OCI-LY7 (cell line): ENCODE measurements at places on chromosomes 11 and 22.

GRCh38 chr11:78150754-78151153 lies 11.3 kb upstream of the ALG8 start:
- DNase-seq = no peak

DNA sequence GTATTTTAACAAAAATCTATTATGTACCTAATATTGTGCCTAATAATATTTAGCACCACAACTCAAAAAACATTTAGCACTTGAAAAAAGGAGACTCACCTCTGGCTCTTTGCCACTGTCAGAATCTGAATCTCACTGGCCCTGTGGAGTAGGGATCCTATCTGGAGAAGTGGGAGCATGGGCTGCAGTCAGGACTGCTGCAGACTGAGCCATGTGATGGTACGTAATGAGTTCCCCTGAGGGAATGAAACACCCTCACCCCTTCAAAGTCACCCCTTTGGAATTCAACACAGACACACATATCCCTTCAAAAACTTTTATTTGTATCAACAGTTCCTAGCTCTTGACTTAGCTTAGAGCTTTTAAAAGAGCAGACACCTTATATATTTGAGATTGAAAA lies 6.5 kb downstream of the PTPMT1 start:
- no peak for DNase-seq

DNA sequence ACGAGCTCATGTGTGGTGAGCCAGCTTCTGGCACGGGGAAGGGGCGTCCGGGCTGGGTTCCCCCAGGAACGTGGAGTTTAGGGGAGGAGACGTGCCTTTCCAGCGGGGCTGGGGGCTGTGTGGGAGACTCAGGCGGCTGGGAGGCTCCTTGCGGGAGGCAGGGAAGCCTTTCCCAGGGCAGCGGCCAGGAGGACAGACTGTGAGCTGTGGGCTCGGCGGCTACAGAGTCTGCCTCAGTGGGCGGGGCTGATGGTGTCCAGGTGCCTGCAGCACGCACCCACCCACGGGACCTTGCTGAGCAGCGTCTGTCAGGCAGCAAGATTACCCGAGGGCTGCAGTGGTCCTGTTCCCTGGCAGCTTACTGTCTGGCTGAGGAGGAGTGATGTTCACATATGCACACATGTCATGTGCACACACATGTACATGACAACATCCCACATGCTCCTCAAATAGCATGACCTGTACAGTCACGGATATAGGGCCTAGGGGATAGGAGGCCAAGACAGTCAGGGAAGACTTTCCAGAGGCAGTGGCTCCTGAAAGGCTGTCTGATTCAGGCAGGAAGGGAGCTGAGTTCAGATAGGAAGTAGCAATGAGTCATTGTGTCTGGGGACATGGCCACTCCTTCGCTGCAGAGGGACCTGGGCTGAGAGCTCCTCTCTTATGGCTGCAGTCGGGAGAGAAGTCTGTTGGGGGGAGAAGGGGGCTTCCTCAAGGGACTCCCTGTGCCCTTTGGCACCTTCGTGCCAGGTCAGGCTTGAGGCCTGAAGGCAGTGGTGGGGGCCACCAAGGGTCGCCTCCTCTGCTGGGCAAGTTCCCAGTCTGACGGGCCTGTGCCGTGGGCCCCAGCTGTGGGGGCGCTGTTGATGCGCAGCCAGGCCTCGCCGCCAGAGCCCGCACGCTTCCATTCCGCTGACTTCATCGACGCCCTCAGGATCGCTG lies 23.3 kb upstream of the PPP6R3 start:
- no peak for DNase-seq

GRCh38 chr11:15882876-15883454 lies 473.4 kb downstream of the SOX6 start:
- DNase-seq = no peak

DNA sequence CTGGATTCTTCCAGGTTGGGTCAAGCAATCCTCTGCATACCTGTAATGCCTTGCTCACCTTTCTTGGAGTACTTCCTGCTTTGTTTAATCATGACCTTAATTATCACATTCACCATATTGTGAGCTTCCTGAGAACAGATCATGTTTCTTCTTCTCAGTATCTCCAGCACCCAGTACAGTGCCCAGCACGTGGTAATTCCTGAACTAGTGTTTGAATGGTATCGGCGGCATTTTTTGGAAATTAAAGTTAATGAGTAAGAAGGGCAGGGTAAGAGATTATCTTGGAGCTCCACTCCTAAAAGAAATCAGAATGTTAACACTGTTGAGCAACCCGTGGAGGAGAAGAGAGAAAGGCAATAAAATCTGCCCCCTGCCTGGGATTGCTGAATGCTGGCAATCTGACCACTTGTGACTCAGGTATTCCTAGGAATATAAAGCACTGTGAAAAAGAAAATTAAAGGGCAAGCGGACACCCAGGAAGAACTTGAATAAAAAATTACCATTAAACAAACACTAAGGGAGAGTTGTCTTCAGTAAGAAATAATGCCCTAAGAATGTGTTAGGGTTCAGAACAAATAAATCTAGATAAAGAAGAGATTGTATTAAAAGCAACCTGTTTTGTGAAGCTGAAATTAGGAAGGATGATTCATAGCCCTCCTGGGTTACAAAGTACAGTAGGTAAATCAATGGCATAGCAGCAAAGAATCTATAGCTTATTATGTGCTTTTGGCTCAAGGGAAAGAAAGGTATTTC lies 92.9 kb downstream of the PDHX start:
- no peak for DNase-seq

GRCh38 chr22:48742556-48743343 lies 1084.9 kb downstream of the BRD1 start:
- no peak for DNase-seq

DNA sequence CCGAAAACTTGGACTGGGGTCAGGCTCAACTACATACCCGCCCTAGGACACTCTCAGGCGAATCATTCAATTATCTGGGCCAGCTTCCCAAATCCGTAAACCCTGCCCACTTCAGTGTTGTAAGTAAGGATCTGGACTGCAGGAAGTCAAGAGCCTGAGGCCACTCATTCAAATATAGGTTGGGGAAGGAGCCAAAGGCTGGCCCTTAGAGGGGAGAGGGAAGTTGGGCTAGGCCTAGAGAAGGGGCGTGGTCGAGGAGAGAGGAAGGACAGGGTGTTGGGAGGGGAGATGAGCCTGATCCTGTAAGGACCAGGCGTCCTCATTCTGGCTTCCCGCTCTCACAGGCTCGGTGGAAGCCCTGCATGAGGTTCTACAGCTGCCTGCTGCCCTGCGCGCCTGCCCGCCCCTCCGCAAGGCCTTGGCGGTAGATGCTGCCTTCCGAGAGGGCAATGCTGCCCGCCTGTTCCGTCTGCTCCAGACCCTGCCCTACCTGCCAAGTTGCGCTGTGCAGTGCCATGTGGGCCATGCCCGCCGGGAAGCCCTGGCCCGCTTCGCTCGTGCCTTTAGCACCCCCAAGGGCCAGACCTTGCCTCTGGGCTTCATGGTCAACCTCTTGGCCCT lies 3.0 kb downstream of the SAC3D1 start:
- DNase-seq = no peak

GRCh38 chr11:61973476-61974162 lies 6.2 kb upstream of the FTH1 start:
- no peak for DNase-seq

DNA sequence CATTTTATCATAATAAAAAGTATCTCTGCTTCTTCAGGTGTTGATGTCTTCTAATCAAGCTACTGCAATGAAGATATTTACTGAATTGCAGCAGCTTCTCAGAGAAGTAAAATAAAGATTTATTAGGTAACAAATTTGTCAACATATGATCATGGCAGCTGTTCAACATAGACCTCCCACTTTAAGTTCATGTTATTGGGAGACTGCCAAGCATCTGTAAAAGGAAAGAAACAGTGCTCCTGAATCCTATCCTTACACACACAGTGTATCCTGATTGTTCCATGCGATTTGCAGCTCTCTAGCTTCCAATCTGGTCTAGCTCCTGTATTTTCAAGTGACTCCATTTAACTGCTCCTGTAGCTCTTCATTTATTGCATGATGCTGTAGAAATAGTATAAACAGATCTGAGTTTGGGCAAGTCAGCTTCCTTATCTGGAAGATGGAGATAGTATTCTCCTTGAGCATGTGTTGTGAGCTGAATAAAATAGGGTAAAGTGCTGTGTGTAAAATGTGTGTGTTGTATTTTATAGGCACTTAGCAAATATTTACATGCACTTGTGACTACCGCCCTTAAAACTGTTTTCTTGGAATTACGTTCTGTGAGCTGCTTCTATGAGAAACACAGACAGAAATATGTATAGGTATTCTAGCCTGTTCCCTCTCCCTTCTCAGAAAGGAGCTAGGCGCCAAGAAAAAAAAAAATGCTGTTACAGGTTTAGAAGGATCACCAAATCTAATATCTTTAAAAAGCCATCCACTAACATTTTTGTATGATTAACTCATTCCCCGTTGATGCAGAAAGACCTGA lies 290.6 kb downstream of the JRKL start:
- DNase-seq = no peak
